Motor neuron (in vitro differentiated cells): ENCODE measurements at places on chromosomes 16 and 17.

DNA sequence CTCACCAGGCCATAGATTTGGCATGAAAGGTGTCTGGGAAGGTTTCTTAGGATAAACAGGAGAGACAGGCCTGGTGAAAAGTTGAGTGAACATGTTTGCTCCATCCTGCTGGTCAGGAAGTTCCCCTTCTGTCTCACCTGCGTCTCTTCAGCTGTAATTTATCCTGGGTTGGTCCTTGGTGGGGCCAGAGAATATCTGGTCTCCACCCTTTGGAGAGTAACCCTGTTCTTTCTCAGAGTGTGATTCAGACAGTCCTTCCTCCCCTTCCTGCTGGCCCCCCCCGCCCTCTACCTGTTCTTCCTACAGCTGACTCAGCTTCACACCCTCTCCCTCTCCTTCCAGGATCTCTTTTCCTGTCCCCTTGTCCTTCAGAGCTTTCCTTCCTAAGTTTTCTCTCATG, 17.1 kb downstream of the MINK1 start:
- ATAC-seq: no peak

GRCh38 chr17:77405867-77406732, 265.3 kb downstream of the SEC14L1 start:
- no peak for ATAC-seq

DNA sequence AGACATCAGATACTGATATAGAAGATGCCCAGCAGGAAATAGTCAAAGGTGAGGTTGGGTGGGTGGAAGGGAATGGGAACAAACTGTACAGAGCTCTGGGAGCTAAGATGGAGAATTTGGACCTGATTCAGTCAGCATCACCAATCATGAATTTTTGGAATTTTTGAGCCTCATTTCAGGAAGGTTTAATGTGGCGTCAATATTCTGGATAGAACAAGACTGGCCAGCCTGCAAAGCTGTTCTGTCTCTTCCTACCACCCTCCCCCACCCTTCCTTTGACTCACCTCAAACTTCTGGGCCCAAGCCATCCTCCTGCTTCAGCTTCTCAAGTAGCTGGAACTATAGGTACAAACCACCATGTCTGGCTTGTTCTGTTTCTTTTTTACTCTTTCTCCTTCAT, 32.6 kb downstream of the CTCF start:
- no peak for ATAC-seq

GRCh38 chr17:38743556-38744171, 4.5 kb downstream of the PCGF2 start:
- no peak for ATAC-seq

- no peak for ATAC-seq
Measured at GRCh38 chr16:4803898-4804762, 1.7 kb upstream of the ROGDI start.

DNA sequence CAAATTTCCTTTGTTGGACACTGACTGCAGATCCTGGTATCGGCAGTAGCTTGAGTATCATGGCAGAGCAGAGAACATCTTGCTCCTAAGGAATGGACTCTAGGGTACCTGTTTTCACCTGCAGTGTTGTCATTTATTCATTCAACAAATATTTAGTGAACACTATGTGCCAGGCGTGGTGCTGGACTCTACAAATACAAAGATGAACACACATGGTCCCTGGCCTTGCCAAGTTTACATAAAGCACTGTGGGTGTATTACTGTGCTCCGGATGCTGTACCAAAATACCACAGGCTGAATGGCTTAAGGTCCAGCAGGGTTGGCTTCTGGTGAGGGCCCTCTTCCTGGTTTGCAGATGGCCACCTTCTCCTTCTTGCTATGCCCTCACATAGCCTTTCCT, 14.2 kb upstream of the CCR7 start:
- ATAC-seq: no peak

DNA sequence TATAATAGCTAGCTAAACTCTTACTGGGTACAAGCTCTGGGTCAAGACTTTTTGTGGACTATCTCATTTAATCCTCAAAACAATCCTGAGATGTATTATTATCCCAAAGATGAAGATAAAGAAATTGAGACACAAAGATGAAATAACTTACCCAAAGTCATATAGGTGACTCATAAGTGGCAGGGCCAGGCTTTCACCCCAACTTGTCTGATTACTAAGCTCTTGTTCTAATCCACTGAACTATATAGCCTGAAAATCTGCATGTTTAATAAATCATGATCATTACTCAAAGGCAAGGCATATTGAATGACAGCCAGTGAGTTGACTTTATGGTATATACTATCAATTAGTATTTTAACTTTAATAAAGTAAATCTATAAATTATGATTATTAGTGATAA, 77.4 kb downstream of the SKAP1 start:
- no peak for ATAC-seq

- ATAC-seq: no peak
Measured at GRCh38 chr17:32268734-32269288, 3.2 kb downstream of the RHBDL3 start.

DNA sequence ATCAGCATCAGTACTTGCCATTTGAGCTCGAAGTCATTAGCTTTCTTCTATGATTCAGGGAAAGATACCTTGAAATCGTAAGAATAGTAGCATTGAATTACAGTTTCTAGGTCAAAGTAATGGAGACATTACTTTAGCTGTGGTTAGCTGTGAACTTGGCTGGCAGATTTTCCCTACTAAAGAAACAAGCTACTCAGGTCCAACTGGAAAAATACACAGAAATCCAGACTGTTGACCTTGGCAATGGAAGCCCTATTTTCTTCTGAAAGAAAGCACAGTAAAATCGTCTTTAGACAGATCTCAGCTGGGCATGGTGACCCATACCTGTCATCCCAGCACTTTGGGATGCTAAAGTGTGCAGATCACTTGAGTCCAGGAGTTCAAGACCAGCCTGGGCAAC, 13.4 kb upstream of the DNAJA2 start:
- ATAC-seq: no peak

DNA sequence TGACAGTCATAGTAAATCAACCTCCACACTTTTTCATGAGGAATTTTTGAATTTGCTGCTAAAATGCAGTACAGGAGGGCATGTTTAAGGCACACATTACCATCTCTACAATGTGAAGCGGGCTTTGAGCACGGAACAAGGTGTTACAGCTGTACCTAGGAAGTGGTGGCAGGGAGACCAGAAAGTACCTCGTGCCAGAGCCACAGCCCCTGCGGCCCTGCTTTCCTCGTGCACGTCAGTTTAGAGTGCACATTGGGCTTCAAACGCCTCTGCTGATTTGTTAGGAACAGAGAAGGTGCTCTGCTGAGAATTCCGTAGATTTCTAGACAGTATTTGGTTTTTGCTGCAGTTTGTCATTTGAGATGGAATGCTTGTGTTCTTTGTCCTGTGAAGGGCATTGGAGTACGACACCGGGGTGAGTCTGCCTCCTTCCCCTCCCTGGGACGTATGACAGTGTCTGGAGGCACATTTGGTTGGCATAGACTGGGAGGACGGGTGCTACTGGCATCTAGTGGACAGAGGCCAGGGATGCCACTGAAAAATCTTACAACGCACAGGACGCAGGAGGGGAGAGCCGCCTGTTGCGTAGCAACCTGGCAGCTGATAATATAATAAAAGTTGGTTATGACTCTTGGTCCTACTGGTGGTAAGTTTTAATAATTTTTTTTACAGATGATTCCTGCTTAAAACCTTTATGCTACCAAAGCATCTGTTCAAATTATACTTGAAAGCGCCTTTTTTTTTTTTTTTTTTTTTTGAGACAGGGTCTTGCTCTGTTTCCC, 9.1 kb downstream of the FOXK2 start:
- ATAC-seq: peak; percentile 92

- no peak for ATAC-seq
Measured at GRCh38 chr16:9404811-9405210, 313.4 kb downstream of the HAPSTR1 start.

- ATAC-seq: no peak
Measured at GRCh38 chr16:48101069-48101674, 54.6 kb downstream of the ABCC12 start.

DNA sequence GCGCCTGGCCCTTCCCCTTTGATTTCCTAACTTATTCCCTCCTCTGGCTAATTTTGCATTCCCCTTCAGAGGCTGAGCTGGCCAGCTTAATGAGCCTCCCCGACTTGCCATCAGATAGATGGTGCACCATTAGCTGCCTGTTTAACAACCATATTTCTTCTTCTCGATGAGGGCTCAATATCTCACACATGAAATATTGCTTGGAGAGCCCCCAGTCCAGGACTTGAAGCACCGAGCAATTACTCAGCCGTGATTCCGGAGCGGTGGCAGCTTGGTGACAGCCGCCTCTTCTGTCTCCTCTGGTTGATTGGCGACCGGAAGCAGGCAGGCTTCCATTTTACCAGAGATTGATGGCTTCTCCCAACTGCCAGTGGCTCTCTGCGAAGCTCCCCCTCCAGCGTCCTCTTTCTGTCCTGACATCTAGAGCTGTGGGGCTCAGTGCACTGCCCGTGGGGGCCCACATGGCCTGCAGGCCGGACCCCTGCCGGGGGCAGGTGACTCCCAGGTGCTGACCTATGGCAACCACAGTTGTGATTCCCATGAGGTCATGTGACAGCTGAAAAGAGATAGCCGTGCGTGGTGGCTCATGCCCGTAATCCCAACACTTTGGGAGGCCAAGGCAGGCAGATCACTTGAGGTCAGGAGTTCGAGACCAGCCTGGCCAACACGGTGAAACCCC, 133.7 kb upstream of the SEC14L1 start:
- ATAC-seq: peak; percentile 45

GRCh38 chr16:67384778-67385510, 8.4 kb downstream of the TPPP3 start:
- ATAC-seq: no peak

DNA sequence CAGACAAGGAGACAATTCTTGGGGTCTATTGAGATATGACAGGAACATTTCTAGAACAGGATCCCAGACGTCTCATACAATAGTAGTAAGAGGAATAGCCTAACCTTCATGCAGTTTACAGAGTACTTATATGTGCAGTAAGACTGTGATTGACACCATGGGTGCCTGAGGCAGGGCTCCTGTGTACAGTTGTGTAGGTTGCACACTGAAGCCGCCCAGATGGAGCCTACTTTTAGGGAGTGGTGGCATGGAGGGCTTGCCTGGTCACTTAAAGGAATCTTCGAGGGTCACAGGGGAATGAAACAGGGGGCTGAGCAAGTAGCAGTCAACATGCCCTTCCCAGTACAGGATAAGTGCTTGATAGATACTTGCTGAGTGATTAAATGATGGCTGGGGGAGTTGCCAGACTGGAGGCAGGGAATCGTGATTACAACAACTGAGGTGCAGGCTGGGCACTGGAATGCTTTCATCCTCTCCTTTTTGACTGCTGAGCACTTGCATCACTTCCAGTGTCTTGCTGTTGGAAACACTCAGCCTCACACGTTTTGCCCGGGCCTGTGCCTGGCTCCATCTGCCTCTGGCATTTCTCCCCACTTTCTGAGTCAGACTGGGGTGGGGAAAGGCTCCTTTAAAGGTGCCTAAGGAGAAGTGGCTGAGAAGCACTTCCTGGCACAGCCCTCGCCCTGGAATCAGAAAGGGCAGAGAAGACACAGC, 71.0 kb downstream of the COPRS start:
- no peak for ATAC-seq

DNA sequence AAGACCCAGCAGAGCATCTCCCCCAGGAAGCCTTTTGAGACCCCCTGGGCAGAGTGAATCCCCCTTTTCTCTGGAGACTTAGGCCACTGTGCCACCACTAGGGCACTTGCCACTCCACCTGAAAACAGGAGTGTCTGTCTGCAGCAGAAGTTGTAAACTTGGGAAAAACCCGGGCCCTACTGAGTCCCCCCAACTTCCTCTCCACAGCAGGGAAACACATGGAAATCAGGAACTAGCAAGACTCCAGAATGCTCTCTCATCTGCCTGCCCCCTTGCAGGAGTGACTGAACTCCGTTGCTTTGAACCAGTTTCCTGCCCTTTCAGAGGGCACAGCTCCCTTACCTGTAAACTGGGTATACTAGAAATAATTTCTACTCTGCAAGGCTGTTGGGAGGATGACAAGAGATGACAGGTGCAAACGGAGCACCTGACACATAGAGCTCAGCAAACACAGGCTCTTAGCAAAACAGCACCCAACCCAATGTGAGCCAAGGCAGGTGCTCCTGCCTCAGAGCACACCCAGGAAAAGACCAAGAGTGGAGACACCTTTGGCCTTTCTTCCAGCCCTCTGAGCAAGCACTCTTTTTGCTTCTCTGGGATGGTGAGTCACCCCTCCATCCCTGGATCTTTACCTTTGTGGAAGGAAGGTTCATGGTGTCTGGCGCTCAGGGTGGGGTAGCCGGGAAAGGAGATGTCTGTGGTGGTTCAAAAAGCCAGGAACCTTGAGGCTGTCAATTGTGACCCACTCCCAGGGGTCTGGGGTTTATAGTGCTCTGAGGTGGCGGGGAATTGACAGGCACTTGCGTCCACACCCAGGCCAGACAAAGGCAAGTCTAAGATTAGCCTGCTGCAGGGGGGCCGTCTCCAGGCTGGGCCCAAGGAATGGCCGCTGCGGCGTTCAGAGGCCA, at the start of gene HCRT:
Gene HCRT, minus strand, starts transcription at position 740 of the 908 bp plus-strand sequence. Its CDS starts 87 bp downstream, at position 653.
- no peak for ATAC-seq

DNA sequence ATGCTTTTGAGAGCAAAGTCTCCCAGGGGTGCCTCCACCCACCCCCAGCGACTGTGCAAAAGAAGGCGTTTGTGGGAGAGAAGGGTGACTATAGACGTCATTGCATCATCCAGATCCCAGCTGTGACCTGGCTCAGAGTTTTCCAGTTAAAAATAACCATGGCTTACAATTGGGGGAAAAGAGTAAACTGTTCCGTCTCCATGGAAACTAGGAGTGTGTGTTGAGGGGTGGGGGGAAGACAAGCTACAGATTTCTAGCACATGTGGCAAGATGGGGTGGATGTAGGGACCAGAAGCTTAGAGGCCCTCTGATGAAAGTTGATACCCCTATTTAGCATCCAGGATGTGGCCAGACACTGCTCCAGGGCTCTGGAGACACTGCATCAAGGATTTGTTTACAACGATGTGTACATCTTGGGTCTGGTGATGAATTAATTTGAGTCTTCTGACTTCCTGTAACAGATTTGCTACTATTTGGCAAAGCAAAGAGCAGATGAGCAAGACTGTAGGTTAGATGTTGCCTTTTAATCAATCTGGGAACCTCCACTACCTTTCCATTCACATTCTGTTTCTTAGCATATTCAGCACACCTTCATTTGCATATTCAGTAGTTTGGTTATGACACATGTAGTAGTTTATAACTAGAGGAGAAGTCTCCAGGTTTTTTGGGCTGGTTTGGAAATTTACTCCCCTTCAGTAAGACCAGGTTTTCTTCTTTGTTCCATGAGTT, 6.2 kb upstream of the DUSP14 start:
- peak; percentile 82 for ATAC-seq

DNA sequence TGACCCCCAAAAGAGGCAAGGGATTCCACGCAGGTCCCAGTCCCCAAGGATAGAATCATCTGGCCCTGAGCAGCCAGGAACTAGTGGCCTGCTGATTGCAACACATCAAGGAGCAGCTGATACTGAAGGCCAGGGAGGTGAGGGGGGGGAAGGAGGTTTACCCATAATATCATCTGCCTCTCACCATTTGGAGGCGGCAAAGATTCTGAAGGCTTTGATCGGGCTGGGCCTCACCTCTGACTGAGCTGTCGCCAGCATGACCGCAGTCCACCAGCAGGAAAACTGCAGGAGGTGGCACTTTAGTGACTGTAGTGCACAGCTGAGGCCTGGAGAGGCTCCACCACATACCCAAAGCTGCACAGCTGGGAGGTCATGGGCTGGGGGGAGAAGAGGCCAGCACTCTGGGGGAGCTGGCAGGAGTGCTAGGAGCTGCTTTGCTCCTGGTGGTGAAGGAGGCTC, 20.5 kb upstream of the ITGA3 start:
- ATAC-seq: no peak

- ATAC-seq: peak; percentile 77
Measured at GRCh38 chr16:73172241-73172972, 124.5 kb upstream of the ZFHX3 start.

GRCh38 chr16:66150698-66151482, 215.6 kb upstream of the CDH5 start:
- no peak for ATAC-seq

- ATAC-seq: peak; percentile 89
Measured at GRCh38 chr17:45123930-45124796, 8.2 kb downstream of the PLCD3 start.
